ENCODE measurements at places on chromosomes 4 and X.

- DNase-seq, result no peak
Observed at GRCh38 chrX:86121916-86122315, 26.3 kb upstream of the DACH2 start.

- no peak for DNase-seq
Observed at GRCh38 chr4:184849185-184849584, 23.4 kb upstream of the ACSL1 start.

- DNase-seq, result peak; percentile 28
Observed at GRCh38 chr4:186725469-186726425, 2.1 kb upstream of the FAT1 start.

DNA sequence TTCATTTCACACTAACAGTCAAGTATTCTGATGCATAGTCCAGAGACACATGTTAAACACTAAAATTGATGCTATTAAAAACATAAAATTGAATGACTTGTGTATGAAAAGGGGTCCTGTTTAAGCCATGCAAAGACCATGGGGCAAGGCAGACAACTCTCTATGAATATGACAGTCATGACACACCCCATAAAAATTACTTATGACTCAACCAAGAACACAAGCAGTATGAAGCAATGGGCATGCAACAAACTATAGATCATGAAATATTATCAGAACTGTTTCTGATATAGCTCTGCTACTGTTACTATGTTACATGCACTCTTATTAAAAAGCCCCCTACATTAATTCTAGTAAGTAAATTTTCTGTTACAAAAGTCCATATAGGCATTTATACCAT, 57.5 kb upstream of the ZCCHC13 start:
- DNase-seq, result no peak

- peak; percentile 46 for DNase-seq
Observed at GRCh38 chr4:76305971-76306881, at the start of gene STBD1. Gene STBD1, plus strand, starts transcription at chr4:76306733. Its CDS starts 37 bp downstream, at chr4:76306770.

GRCh38 chr4:79502081-79502480, 94.1 kb upstream of the GK2 start:
- DNase-seq, result no peak

DNA sequence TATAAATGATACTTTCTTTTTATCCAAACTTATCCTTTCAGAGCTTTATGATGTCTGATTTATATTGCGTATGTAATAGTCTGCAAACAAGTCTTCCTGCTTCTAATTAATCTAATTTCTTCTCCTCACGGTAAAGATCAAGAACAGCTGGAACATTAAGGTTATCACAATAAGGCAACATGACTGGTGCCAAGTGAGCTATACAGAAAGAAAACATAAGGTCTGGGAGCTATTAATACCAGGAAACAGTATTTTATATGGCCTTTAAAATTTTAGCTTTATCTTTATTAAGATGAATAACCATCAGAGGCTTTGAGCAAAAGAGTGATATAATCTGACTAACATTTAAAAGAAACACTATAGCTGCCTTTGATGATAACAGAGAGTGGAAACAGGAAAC, 28.7 kb upstream of the CABS1 start:
- DNase-seq, result no peak

- no peak for DNase-seq
Observed at GRCh38 chrX:66030505-66031317, 9.2 kb downstream of the VSIG4 start.

GRCh38 chr4:112836895-112837294, 200.0 kb downstream of the LARP7 start:
- DNase-seq, result no peak

- DNase-seq, result no peak
Observed at GRCh38 chr4:3250956-3251690, 2.2 kb downstream of the MSANTD1 start.

DNA sequence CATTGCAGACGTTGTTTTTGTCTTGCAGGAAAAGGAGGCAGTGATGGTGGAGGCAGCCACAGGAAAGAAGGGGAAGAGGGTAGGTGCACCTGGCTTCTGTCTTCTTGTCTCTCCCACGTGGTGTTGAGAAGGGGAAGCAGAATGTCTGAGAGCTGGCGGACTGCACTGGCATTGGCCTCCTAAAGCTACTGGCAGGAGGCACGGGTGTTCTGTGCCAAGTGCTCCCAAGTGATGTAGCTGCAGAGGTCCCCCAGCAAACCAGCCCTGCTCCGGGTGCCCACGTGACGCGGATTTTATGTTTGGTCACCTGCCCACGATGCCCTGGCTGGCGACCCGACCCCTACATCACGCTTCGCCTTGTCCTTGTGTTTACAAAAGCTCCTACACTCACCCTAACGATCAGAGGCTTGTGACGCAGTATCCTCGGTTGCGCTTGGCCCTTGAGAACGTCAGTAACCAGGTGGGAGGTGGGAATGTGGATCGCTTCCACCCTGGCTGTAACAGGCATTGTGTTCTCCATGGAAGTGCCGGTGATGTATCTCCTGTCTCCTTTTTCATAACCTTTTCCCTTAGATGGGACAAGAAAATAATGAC, 28.5 kb upstream of the XG start:
- no peak for DNase-seq

DNA sequence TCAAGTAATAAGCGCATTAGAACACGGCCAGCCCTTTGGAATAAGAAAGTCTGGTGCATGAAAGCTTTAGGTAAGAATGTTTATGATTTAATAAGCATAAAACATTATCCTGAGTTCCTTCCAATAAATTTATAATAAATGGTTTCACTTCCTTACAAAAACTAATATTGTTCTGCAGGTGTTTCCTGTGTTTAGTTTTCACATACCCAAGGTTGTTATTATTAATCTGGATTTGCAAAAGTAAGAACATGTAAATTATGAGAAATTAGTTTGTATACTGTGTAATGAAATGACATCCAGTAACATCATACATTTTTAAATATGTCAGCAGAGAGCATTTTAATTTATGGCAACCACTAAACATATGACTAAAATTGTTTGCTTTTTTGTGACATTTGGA, 72.1 kb downstream of the BANK1 start:
- DNase-seq, result no peak

DNA sequence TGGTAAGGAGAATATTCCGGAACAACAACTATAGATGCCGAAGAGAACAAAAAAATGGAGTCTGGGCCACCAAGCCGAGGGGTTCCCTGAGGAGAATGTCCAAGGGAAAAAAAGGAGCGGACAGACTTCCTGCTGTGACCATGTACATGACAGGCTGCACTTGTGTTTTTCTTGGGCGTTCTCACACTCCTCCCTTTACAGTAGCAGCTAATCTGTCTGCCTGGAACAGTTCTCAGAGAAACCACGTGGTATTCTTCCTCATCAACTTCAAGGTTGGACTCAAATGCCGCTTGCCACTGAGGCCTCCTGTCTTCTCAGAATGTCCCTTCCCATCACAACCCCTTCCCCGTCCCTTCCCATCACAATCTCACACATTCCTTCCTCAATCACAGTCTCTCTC, 30.8 kb upstream of the MTNR1A start:
- no peak for DNase-seq

DNA sequence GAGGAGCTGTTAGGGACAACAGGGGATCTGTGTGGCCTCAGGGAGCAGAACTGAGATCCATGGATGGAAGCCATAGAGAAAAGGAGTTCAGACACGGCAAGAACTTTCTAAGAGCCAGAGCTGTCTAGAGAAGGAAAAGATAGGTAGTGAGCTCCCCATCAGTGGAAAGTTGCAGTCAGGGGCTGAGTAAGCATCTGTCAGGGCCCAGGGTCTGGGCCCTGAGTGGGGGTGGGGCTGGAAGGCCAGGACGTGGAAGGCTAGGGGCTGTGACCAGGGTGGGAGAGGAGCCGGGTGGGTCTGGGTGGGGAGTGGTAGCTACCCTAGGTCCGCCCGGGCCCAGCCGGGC, 324 bp upstream of the MSN start:
- no peak for DNase-seq

GRCh38 chrX:317424-318067, 1.1 kb downstream of the GTPBP6 start:
- no peak for DNase-seq

DNA sequence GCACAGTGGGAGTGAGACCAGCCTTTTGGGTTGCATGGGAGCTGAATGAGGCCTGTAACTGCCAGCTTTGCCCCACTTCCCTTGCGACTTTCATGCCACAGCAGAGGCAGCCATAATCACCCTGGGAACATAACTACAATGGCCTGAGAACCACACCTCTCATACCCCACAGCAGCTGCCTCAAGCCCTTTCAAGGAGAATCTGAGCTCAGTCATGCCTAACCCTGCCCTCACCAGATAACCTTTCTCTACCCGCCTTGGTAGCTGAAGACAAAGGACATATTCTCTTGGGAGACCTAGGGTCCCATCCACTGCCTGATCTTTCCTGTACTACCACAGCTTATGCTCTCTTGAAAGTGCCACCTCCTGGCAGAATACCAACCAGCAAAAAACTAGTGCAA, 599.9 kb upstream of the IGFBP7 start:
- DNase-seq, result no peak

DNA sequence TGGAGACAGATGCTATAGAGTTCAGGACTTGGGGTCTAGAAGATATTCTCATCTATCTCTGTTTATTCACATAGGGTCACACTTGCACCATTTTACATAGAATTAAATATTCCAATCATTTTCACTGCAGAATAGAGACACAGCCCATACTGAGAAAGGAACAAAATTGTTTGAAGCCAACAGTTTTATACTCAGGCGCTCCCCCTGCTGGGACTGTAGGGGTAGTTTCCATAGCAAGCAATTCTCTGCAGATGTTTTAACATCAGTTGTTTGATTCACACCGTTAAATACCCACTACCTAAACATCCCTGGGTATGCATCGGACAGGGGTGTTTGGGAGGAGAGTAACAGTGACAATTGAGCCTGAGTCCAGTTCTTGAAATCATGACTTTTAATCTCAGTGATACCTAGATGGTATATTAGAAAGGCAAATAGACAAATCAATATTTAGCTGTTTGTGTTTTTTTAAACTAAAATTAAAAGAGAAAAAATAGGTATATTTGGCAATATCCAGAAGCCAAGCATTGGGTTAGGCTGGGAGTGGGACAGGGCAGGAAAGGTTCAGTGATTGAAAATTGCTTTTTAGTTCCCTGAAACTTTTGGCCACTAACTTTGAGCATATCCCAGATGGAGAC, 33.8 kb downstream of the LONRF3 start:
- DNase-seq, result no peak

DNA sequence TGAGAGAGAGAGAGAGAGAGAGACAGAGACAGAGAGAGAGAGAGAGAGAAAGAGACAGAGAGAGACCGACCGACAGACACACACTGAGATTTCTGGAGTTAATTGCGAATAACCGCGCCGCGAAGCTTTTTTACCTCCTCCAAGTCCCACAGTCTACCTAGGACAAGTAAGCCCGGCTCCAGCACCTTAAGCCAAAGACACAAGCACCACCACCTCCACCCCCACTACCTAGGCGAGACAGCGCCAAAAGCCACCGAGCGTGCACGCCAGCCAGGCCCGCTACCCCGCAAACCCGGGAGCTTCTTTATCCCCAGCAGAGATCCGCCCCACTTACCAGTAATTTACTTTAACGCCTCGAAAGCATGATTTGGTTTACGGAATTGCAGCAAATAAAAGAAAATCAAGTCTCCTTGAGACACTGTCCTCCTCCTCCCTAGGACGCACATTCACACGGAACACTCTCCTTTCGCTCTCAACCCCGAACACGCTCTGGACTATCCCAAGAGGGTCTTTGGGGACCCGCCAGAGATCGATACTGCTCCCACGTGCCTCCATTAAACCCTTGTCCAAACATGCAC, 649.6 kb upstream of the DIPK2B start:
- no peak for DNase-seq

DNA sequence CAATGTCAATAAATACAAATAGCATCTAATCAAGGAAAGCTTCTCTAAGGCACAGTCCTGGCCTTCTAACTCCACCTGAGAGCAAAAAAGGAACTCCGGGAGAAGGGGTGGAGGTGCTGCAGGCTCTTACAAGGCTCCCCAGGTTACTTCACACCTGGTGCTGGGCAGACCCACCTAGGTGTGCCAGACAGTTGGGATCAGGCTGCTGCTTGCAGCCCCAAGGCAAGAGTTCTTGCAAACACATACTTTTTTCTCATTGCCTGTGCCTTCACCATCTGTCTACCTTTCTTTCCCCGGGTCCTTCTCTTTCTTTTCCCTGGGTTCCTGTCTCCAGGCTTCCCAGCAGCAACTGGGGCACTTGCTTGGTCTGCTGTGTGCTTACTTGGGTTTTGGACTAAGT, 81.4 kb upstream of the STIM2 start:
- DNase-seq, result no peak

DNA sequence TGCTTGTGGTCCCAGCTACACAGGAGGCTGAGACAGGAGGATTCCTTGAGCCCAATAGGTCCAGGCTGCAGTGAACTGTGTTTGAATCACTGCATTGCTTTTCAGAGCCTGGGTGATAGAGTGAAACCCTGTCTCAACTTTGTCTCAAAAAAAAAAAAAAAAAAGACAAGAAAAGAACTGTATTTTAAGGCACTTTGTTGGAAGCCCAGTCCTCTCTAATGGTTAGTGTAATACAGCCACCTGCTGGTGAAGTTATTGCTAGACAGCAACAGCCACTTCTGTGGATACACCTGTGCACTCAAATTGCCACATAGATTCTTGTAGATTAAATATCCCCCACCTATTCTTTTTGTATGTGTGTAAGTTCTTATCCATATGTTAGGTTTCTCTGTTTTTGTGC, 10.1 kb upstream of the FGG start:
- DNase-seq, result no peak

DNA sequence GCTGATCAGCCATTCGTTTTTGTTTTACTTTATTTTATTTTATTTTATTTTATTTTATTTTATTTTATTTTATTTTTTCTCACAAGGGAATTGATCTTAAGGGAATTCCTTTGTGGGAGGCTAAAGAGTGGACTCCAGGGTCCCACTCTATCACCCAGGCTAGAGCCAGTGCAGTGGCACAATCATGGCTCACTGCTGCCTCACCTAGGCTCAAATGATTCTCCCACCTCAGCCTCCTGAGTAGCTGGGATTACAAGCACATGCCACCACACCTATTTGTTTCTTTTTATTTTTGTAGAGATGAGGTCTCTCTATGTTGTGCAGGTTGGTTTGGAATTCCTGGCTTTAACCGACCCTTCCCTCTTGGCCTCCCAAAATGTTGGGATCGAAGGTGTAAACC, 17.5 kb upstream of the PABPC4L start:
- no peak for DNase-seq
